ENCODE measurements at places on chromosomes 4 and X.

DNA sequence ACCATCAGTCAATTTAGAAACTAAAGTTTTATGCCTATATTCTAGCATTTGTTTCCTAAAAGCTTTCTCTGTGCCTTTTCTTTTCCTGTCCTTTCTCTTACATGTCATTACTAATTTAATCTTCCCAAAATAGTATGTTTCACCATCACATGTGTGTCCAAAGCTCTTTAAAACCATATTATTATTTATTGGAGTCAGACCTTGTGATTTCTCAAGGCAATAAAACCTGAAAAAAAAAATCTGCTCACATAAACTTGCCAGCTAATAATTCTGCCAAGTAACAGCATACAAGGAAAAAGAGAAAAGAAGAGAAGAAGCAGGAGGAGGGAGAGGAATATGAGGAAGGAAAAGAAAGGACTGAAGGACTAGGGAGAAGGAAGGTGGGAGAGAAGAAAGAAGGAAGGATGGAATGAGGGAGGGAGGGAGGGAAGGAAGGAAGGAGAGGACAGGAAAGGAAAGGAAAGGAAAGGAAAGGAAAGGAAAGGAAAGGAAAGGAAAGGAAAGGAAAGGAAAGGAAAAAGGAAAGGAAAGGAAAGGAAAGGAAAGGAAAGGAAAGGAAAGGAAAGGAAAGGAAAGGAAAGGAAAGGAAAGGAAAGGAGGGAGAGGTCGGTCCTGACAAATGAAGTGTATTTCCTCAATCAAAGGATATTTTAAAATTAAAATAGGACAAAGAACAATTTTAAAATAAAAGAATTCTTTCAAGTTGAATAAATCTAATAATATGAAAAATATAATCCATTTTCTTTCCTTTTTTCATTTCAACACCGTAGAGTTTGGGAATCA is 57.4 kb downstream of the ANTXR2 start:
- DNase-seq: no peak

DNA sequence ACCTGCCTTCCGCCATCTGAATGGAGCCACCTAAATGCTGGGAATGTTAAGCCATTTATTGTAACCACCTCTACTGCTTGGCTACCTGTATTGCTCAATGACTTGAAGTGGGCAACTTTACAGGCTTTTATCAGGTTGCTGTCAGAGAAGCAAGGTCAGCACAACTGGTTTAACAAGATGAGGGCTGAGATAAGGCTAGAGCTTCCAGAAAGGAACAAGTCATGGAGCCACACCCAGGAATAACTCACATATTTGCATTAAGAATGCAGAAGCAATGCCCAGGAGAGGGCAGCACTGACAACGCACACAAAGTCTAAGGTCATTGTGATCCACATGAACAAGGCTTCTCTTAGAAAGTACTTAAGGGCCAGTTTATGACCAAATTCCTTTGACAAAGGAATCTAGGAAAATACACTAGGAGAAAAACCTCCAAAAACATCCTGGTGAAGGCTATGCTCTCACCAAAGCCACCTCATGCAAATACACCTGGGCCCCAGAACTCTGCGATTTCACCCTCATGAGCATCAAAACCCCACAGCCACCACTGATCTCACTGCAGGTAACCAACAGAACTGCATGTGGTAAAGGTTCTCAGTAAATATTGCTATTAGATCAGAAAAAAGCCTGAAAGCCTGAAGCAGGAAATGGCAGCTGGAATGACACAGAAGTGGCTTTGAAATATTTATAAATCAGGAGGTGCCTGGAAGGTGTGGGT is 15.0 kb upstream of the STS start:
- DNase-seq: peak; percentile 32

- DNase-seq: no peak
Observed at GRCh38 chr4:148359769-148360168, 82.4 kb downstream of the NR3C2 start.

- DNase-seq: no peak
Observed at GRCh38 chrX:148771440-148771839, 271.0 kb downstream of the AFF2 start.

- DNase-seq: no peak
Observed at GRCh38 chrX:118062817-118063615, 53.6 kb downstream of the KLHL13 start.

- DNase-seq: no peak
Observed at GRCh38 chr4:52718123-52718522, 33.1 kb downstream of the ERVMER34-1 start.

DNA sequence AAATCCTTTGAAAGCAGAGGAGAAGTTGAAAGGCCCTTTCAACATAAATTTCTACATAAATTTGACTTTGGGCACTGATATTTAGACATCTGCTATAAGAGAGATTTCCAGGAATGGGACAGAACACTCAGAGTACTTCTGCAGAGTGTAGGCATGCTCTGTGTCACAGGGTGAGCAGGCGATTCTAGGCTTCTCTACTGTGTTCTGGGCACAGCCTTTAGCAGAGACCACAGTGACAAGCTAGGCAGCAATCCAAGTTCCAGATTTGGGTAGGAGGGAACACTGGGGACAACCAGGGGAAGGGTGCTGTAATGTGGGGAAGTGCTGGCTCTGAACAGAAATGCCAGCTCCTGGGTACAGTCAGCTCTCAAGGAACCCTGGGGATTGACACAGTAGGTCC is 6.9 kb downstream of the MAGEA10 start:
- no peak for DNase-seq

DNA sequence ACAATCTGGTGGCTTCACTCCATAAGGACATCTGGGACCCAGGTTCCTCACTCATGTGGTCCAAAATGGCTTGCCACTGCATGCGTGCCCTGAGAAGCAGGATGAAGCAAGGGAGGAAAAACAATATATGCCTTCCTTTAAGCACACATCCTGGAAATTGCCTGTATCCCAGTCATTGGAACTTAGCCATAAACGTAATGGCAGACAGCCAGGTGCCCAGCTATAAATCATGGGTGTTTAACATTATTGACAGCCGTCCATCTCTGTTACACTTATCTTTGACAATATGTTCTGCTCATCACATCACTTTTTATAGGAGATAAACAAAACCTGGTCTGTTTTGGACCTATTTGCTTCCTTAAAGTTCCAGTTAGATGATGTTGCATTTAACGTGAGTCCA is 181.0 kb downstream of the AASDH start:
- DNase-seq: no peak

- no peak for DNase-seq
Observed at GRCh38 chr4:104630272-104630671, 135.6 kb upstream of the CXXC4 start.

DNA sequence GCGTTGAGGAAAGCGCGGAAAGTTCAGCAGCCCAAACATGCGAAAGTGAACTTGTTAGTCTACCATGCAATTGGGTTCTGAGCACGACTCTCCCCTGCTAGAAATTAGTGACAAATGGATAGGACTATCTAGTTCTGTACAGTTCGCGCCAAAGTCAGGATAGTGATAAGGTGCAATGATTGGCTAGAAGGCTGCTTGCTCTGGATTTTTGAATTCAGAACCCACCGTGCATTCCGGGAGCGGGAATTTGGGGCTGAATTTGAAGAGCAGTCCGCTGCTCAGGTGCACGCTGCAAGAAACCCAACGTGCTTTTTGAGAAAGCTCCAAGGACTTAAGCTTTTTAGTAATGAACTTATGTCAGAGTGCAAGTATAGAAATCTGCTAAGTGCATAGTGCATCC is 732 bp upstream of the ESX1 start:
- no peak for DNase-seq

DNA sequence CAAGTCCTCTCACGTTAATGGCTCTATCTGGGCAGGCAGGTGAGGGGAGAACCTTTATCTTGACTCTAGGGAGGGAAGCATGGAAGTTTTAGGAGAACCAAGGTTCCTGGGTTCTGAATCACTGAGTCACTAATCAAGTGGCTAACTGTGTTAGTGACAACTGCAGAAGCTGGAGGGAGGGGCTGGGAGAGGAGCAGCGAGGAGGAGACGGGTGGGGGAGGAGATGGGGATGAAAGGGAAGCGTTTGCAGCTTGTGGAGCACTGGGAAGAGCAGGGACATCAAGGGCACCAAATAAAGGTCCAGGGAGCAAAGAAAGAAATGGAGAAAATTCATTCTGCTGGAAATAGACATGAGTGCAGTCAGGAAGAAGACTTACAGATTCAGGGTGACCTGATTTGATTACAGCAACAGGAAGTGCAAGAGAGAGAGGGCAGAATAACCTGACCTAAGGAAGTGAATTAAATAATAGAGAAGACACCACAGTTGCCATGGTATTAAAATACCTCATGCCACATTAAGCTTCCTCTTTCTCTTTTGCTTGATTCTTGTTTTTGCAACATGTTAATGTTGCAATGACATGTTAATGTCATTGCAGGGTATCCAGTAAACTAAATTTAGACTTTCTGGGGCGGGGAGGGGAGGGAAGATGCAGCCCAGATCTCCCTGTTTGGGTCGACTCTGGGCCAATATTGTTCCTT is 4.5 kb upstream of the SETD7 start:
- no peak for DNase-seq

- DNase-seq: no peak
Observed at GRCh38 chr4:82050796-82051195, 323.0 kb downstream of the HNRNPD start.

GRCh38 chr4:188221090-188221489 is 81.8 kb downstream of the TRIML1 start:
- no peak for DNase-seq

DNA sequence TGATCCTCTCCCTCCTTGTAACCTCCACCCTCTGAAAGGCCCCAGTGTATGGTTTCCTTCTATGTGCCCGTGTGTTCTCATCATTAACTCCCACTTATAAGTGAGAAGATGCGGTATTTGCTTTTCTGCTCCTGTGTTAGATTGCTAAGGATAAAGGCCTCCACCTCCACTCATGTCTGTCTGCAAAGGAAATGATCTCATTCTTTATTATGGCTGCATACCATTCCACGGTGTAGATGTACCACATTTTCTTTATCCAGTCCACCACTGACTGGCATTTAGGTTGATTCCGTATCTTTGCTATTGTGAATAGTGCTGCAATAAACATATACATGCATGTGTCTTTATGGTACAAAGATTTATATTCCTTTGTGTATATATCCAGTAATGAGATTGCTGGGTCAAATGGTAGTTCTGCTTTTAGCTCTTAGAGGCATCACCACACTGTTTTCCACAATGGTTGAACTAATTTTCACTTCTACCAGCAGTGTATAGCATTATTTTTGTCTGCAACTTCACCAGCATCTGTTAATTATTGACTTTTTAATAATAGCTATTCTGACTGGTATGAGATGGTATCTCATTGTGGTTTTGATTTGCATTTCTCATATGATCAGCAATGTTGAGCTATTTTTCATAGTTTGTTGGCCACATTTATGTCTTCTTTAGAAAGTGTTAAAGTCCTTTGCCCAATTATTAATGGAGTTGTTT is 1030.9 kb downstream of the FSTL5 start:
- no peak for DNase-seq

DNA sequence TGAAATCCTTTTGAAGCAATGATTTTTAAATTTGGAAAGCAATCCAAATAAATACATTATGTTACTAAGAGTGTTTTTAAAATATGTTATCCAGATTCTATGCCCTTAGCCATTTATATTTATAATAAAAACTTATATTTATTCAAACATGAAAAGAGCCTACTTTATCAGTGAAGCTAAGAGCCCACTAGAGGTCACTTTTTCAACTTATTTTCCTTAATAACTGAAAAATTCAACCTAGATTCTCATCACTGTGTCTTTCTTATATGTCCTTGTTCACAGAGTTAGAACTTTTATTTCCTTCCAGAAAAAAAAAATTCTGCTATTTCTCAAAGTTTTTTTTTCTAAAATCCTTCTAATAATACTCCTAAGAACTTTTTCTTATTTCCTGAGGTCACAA is 23.9 kb downstream of the PRDM8 start:
- no peak for DNase-seq

DNA sequence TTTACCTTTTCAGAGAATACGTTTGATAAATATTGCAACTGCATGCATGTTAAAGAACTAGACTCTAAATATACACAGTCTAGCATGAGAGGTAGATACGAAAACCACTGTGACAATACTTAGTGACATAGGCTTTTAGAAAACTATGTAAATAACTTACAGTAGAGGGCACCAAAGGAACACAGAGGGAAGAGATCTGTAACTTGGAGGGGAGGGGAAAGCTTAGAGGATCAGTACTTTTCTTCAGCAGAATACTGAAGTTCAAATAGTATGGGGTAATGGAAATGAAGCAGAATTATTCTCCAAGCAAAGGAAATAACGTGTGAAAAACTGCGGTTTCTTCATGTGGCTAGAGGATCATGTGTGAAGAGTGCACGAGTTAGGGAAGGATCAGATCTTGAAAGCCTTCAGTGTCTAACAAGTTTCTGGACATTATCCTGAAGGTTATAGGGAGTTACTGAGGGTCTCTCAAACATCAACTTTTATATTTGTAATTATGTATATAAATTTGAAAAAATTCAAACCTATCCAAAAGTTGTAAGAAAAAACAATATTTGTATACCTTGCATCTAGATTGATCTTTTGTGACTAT is 264.3 kb downstream of the NPFFR2 start:
- no peak for DNase-seq

DNA sequence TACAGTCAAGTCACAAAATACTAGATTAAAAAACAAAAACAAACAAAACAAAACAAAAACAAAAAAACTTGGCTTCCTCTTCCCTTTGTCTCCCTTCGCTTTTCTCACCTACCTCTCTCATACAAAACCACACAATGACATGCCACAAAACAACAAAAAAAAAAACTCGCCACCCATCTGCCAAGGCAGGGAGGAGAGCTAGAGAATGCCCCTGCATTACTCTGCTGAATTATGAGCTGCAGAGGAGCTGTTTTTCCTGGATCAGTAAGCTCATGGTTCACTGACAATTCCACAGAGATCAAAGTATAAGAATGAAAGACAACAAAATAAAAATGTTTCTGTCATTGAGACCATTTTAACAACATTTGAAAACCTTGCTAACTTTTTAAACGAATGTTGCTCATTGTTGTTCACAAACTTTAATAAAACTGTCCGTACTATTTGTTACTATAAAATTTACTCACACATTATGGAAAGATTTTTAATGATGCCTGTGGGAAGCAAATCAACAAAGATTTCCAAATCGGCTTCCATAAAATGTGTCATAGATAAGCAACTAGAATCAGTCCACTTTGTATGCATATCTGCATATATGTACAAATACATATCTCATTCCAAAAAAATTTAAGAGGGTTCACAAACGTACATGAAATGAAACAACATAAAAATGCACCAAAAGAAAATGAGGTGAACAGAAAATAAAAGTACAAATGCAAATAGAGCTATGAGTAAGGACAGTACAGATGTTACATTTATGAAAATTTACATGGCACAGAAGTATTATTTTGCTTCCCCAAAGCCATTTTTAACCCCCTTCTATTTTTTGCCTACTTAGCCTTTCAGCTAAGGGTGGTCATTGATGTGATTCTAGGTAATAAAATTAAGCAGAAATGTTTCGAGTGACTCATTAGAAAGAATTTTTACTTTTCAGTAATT is 252.4 kb upstream of the FAT4 start:
- DNase-seq: no peak

DNA sequence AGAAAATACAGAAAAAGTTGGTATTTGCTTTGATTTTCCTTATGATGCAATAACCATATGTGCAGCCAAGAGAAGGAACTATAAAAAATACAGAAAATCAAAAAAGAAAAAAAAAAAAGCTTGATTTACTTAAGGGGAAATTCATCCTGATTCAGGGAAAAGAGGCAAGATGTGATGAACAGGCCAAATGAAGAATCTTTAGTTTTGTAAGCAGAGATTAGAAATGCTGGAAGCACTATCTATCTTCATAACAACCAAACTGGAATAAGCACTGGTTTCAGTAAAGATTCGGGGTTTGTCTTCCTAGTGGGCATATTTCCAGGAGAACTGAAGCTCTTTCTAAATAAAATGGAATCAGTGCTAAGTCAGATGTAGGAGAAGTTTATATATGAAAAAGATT is 82.9 kb upstream of the KCNIP4 start:
- DNase-seq: no peak

GRCh38 chrX:39619182-39620009 is 478.4 kb downstream of the BCOR start:
- DNase-seq: no peak

Data from activated CD8-positive, alpha-beta memory T cell treated with anti-CD3 and anti-CD28 coated beads, Interleukin-2, amount 50 U/mL, for 4 hours (primary cell).